ENCODE measurements at places on chromosomes 16 and 17. TPM values are rescaled to one million over a fixed set of nuclear protein-coding genes. Genes with fewer than 3 reads are reported as not detected.
A peak's percentile ranks its signal among the peaks of the same experiment; 100 is the strongest.

DNA sequence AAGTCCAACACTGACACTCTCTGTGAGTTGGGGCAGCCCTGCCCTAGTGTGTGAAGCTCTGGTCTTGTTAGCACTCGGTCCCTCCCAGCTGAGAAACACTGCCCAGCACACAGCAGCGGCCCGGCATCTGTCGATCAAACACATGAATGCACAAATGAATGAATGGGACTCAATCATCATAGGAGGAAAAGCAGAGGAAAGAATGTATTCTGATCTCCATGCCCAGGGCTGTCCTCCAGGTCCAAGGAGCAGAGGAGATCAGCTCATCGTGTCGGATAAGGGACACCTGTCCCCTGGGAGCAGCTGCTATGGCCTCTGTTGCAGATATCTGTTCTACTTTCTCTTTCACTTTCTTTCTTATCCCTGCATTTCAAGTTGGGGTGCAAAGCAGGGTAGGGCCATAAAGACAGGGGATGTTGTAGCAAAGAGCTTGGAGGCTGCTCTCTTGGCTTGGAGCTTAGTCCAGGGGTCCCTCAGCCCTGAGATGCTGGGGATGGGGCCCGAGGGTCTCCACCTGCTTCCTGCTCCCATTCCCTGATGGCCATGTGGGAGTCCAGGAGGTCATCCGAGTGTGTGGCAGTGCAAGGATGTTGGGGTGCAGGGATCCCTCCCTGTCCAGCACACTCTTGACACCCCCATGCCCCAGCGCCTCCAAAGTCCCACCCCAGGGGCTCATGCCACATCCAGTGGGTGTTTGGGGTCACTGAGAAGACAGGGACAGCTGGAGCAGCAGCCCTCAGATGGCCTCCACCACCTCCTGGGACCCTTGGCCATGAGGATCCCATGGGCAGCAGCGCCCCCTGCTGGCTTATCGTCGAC lies 88.2 kb downstream of the IRF8 start:
- peak; percentile 28 for DNase-seq

- no peak for DNase-seq
Observed at GRCh38 chr16:90027611-90028010, 8.4 kb upstream of the DBNDD1 start.

GRCh38 chr17:5793157-5793556 lies 208.8 kb upstream of the NLRP1 start:
- DNase-seq = no peak

The MYO19 gene
- 22.8 TPM for total RNA-seq

The FOXN1 gene
- not detected for total RNA-seq

The MT1A gene
- total RNA-seq = not detected

GRCh38 chr16:80852261-80852872 lies 48.0 kb upstream of the CDYL2 start:
- no peak for DNase-seq

The CCL17 gene
- total RNA-seq = not detected

The THUMPD1 gene
- 50.5 TPM for total RNA-seq

- DNase-seq = no peak
Observed at GRCh38 chr17:59714255-59714654, 6.8 kb downstream of the VMP1 start.

The MT1F gene
- not detected for total RNA-seq

The CTDNEP1 gene
- total RNA-seq = 69.1 TPM

DNA sequence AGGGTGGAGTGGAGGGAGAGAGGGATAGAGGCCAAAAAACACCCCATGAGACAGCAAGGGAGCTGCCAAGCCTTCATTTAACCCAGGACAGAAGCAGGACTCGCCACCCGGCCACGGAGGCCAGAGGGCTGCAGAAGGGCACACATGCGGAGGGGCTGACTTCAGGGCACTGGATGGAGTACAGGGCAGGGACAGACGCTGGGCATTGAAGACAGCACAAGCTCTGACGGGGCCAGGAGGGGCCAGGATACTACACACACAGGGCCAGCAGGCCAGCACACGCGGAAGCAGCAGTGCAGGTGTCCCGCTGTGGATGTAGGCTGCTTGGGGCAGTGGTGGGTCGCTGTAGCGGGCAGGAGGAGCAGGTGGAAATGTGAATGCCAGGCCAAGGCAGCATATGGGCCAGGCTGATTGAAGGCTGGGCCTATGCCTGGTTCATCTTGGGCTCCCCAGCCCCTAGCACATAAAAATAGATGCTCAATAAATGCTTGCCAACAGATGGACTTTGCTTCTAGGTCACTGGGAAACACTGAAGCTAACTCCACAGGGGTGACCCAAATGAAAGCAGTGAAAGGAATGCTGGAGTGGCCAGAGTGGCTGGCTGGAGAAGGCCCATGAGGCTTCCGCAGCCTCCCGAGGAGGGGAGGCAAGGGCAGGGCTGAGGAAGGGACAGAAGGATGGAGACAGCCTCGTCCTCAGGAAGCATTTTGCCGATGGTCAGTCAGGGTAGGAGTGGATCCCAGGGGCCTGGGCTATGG lies 61.6 kb downstream of the GNA13 start:
- no peak for DNase-seq

The SAMD14 gene
- 0.47 TPM for total RNA-seq

GRCh38 chr16:78480588-78480987 lies 381.1 kb downstream of the WWOX start:
- no peak for DNase-seq

The CDH5 gene
- not detected for total RNA-seq

- no peak for DNase-seq
Observed at GRCh38 chr17:6476076-6476809, 32.0 kb downstream of the PIMREG start.

DNA sequence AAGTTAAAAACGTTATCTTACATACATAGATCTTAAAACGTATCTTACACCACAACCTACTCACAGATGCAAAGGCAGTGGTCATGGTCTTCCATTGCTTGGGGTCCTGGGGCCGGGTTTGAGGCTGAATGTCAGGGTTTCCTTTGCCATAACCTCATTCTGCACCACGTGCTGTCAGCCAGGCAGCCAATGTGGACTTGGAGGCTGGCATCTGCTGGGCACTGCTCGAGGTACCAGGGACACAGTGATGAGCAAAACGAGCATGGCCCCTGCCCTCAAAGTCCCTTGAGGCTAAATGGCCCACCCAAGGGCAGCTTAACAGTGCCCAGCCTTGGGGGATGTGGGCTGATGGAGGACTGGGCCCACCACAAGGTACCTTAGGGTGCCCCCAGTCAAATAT lies 35.8 kb upstream of the RGS9 start:
- no peak for DNase-seq

GRCh38 chr17:4480929-4481898 lies 17.5 kb upstream of the SPNS2 start:
- DNase-seq = no peak

DNA sequence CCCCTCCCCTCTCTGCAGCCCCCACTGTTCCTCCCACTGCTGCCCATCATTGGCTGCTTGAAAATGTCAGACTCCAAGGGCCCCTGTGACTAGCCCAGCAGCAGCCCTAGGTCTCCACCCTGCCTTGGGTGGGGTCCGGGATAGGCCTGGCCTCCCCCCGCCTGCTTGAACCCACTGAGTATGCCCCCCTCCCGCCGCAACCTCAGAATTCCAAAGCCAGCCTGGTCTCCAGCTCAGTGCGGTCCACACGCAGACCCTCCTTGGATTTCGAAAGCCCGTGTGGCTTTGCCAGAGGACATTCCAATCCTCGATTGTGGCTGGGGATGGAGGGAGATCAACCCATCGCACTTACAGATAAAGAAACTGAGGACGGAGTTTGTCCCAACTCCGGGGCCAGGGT lies 6.4 kb downstream of the DPEP1 start:
- peak; percentile 31 for DNase-seq

DNA sequence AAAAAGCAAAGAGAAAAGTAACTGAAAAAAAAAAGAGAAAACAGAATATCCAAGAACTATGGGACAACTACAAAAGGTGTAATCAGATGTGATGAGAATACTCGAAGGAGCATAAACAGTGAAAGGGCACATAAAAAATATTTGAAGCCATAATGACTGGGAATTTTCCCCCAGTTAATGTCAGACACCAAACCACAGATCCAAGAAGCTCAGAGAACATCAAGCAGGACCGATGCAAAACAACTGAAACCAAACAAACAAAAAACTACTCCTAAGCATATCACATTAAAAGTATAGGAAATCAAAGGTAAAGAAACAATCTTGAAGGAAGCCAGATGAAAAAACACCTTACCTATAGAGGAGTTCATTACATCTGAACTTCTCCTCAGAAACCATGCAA lies 27.6 kb upstream of the IRX5 start:
- no peak for DNase-seq

DNA sequence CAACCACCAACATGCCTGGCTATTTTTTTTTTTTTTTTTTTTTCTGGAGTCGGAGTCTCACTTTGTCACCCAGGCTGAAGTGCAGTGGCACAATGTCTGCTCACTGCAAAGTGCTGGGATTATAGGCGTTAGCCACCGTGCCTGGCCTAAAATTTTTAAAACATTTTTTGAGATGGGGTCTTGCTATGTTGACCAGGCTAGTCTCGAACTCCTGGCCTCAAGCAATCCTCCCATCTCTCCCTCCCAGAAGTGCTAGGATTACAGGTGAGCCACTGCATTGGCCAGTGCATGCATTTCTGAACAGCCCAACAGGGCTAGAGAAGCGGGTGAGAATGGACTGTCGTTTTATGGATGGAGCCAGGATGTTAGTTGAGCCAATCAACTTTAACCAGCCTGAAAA lies 72.4 kb downstream of the ERCC4 start:
- no peak for DNase-seq

GRCh38 chr17:50109207-50109606 lies 14.1 kb downstream of the PDK2 start:
- no peak for DNase-seq

The ESRP2 gene
- total RNA-seq = not detected

- no peak for DNase-seq
Observed at GRCh38 chr16:11101695-11102522, 154.1 kb downstream of the SOCS1 start.

DNA sequence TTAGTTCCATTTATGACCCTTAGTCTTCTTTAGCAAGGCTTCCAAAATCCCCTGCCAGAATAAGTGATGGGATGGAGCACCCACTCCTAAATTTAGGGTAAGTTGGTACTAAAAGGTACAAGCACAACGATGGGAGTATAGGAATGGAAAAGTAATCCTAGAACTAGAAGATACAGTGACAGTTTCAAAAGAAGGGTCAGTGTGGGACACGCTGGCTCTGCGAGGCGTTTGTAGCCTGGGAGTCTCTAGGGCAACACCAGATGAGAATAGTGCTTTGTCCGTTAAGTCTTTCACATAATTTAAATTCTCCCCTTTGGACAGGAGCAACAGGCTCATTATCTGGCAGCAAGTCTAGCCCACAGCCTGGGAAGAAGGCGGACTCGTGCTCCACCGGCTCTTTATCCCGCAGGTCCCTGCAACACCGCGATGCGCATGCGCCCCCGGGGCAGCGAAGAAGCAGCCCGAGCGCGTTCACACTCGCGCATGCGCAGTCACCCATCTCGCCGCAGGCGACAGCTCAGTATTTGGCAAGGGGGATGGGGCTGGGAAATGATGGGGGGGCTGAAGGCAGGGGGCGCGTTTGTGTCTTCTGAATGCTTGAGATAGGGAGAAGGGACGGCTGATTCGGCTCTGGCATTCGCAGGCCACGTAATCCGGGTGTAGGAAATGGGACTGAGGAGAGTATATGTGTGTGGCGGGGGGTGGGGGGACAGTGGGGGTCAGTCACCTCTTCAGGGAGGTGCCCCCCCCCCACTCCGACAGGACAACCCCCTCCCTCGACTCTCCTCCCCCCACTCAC lies 564 bp downstream of the SPOP start:
- peak; percentile 96 for DNase-seq

DNA sequence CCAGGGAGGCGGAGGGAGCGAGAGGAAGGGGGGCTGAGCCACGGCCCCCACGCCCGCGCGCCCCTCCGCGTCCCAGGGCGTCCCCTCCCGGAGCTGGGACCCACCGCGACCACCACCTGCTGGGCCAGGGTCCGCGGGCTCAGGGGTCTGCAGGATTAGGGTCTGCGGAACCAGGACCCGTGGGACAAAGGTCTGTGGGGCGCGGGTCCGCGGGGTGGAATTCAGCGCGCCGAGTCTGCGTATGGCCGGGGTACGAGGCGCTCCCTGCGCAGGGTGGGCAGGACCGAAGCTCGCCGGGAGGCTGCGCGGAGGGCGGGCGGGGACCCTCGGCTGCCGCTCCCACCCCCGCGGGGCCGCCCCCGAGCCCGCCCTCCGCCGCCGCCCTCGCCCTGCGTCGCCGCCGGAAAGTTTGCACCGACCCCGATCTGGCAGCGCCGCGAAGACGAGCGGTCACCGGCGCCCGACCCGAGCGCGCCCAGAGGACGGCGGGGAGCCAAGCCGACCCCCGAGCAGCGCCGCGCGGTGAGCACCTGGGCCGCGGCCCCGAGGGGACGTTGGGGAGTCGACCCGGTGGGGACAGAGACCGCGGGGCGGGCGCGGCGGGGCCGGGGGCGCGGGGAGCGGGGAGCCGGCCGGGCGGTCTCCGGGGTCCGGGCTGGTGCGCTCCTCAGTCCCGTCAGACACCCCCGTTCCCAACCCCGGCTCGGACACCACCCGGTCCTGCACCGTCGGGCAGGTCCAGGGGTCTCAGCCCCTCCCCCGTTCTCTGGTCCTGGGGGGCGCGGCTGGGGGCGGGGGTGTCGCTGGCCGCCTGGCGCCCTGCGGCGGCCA lies at the start of gene GCGR:
Gene GCGR (plus strand): TSS at position 423 of the 831 bp plus-strand sequence. CDS start 4,869 bp downstream, outside the sequence.
- no peak for DNase-seq

GRCh38 chr17:18862011-18862410 lies 4.1 kb downstream of the PRPSAP2 start:
- DNase-seq = no peak

DNA sequence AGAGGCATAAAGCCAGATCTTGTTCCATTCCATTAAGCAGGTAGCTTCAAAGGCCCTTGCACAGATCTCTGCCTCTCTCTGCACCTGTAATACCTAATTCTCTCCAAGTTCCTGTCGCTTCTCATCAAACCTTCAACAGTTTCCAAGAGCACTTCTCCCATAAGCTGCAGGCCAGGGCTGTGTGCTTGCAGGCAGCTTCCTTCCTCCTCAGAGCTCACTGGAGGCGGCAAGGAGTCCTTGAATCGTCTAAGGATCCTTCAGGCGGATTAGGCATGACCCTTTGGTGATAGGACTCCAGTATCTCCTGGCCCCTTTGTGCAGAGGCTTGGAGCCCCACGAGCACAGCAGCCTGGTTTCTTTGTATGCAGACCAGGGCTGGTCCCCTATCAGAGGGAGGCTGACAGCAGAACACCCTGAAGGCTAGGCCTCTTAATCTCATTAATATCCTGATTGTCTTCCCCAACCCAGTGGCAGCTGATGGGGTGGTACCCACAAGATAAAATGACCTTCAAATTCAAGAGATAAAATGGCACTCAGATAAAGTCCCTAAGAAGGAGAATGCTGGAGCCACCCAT lies 19.8 kb downstream of the HNF1B start:
- DNase-seq = no peak
